ENCODE measurements at places on chromosomes 13 and 19.

- no peak for DNase-seq
These were observed 9.0 kb upstream of the GP6 start for GRCh38 chr19:55046975-55047622.

GRCh38 chr19:10270180-10270615, 722 bp upstream of the ICAM1 start:
- no peak for DNase-seq

GRCh38 chr19:3361384-3362216, 4.8 kb upstream of the NFIC start:
- no peak for DNase-seq

- no peak for DNase-seq
These were observed 20.5 kb upstream of the TNFRSF19 start for GRCh38 chr13:23549724-23550123.

GRCh38 chr13:71252184-71252704, 614.8 kb downstream of the DACH1 start:
- no peak for DNase-seq
